AML-193 (cell line): ENCODE measurements at places on chromosomes 7 and 10.

DNA sequence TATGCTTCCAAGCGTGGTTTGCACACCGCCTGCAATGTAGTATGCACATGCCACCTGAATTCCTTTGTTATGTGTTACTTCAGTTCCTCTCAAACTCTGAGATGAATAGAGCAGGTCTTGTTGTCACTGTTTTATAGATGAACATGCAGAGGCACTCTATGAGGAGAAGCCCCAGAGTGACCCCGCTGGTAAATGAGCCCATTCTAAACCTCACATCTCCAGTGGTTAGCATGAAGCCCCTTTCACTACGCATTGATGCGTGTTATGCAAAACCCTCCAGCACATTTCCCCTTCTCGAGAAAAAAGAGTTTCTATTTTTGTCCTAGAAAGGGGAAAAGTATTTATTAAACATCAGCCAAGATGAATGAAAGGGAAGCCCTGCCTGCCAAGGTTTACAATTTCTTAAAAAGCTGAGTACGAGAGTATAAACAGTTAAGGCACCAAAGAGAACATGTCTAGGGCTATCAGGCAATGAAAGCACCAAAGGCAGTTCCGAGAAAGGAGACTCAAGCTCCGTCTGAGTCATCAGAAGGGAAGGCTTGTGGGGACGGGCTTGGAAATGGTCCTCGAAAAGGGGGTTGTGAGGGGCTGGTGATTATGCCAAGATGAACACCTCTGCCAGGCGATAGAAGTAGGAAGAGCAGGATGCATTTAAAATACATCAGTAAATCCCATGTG, 58.7 kb upstream of the PFKP start:
- no peak for DNase-seq

DNA sequence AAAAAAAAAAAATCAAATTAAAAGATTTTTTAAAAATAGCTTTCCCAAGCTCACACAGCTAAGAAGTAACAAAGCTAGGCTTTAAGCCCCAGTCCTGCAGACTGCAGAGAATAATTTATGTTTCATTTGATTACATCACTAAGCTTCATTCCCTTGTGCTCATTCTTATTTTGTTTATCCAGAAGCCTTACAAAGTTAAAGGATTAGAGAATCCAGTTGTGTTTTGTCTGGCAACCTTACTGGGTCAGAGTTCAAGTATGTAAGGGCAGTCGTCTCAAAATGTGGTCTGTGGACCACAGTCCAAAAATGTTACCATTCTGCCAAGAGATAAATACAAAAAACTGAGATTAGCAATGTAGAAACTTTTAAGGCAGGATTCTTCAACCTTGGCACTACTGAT, 32.1 kb upstream of the EZH2 start:
- DNase-seq: no peak

- DNase-seq: no peak
These were observed 22.2 kb downstream of the FAM20C start for GRCh38 chr7:214410-215212.

DNA sequence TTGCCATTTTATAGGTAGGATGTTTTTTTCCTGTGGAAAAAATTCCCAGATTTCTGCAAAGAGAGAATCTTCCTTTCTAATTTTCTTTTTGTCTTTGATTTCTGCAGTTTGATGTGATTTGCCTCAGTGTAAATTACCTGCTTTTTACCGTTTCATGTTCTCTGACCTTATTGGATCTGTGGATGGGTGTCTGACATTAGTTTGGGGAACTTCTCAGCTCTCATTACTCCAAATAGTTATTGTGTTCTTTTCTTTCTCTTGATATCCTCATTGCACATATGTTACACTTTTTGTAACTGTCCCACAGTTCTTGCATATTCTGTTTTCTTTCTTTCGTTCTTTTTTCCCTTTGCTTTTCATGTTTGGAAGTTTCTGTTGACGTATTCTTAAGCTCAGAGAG, 28.5 kb downstream of the NACAD start:
- no peak for DNase-seq

DNA sequence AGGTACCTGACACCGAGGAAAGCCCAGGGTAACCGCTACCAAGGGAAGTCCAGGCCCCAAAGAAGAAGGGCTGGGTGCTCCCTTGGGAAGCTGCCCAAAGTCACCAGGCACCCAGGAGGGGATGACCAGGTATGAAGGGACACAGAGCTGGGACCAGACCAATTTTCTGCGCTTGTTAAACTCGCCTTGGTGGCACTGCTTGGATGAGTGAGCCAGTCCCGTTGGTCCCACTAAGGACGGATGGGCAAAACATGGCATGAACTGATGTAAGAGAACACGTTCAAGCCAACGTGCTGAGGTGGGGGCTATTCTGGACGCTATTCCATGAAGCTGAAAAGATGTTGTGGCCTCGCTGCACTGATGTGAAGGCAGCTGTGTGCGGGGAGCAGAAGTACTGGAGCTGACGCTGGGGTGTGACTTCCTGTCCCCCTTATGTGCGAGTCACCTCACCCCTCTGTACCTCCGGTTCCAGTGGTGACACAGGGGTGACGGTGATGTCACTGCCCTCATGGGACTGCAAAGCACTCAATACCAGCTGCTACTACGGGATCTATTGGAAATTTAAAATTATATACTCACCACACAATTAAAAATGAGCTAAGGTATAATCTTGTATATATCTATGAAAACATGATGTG, 73.6 kb downstream of the COBL start:
- no peak for DNase-seq

- DNase-seq: no peak
These were observed 418.6 kb upstream of the ZMIZ1 start for GRCh38 chr10:78650122-78650521.

- DNase-seq: peak; percentile 70
These were observed 4.0 kb upstream of the CFAP58 start for GRCh38 chr10:104349623-104350126.

GRCh38 chr7:157979636-157980340, 607.8 kb downstream of the PTPRN2 start:
- no peak for DNase-seq

DNA sequence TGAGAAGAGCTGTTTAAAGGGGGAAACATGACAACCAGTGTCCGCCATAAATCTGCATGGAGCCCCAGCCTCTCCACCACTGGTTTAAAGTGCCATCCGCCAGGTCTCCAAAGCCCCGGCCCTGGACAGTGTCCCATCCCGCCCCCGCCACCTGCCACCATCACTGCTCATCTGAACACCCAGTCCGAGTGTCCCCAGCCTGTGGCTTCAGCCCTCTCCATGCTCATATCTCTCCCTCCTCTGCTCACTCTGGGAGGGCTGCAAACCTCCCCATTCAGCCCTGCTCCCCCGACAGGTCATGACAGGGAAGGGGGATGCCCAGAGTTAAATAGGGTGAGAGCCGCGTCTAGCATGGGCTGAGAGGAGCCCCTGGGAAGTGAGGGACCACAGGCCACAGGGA, 266.2 kb downstream of the DNAJB6 start:
- no peak for DNase-seq

- no peak for DNase-seq
These were observed 126.2 kb upstream of the LRRN3 start for GRCh38 chr7:110964775-110965174.

- DNase-seq: no peak
These were observed 141.1 kb downstream of the SPAG6 start for GRCh38 chr10:22486431-22486830.

GRCh38 chr7:138658889-138659288, 42.3 kb downstream of the SVOPL start:
- DNase-seq: no peak

- DNase-seq: no peak
These were observed 32.0 kb downstream of the BET1 start for GRCh38 chr7:93972029-93972725.

DNA sequence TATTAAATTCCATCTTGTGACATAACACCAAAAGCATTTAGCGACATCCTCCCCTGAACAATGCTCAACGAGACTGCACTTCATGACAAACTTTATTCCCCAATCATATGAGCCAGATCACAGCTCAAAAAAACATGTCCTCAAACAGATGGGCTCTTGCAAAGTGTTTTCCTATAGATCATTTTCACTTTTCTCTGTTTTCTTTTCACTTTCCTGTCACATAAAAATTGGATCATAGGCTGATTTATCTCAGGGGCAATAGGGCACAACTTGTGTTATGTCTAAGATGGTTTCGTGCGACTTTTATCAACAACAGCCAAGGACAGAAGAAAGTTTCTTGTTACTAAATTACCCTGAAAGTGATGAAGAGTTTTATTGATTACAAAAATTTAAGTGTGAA, 206.1 kb downstream of the WDR11 start:
- no peak for DNase-seq

- DNase-seq: no peak
These were observed 14.3 kb downstream of the MMS19 start for GRCh38 chr10:97483921-97484320.

DNA sequence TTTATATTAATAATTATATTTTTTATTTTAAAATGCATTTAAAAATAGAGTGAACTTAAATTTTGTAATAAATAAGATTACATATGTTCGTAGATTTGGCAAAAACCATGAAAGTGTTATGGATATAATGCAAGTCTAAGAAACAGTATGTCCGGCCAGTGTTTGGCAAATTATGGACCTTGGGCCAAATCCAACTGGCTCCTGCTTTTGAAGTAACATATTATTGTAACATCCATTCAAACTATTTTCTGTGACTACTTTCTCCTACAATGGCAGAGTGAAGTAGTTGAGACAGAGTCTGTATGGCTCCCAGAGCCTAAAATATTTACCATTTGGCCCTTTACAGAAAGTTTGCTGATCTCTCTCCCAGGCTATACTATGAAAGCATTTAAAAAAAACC, 38.9 kb downstream of the TMEM229A start:
- DNase-seq: no peak

DNA sequence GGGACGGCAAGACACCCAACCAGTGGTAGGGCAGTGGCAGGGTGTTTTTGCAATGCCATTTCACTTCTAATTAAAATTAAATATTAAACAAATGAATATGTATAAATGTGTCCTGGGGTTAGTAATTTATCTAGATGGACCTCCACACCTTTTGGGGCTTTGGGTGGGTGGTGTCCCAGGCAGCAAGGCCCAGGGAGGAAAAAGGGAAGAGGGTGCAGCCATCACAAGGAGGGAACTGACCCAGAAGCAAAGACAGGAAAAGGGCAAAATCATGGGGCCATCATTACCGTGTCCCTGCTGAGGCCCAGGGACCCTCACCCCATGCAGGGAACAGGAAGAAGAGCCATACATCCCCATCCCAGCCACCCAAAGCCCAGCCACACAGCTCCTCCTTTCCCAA, 204.6 kb downstream of the GRID1 start:
- no peak for DNase-seq

- no peak for DNase-seq
These were observed 116.6 kb upstream of the MACROH2A2 start for GRCh38 chr10:69936091-69936490.

- DNase-seq: no peak
These were observed 75.5 kb downstream of the ZNF777 start for GRCh38 chr7:149385195-149385950.

- no peak for DNase-seq
These were observed 22.5 kb downstream of the LRRC4 start for GRCh38 chr7:128008744-128009143.

DNA sequence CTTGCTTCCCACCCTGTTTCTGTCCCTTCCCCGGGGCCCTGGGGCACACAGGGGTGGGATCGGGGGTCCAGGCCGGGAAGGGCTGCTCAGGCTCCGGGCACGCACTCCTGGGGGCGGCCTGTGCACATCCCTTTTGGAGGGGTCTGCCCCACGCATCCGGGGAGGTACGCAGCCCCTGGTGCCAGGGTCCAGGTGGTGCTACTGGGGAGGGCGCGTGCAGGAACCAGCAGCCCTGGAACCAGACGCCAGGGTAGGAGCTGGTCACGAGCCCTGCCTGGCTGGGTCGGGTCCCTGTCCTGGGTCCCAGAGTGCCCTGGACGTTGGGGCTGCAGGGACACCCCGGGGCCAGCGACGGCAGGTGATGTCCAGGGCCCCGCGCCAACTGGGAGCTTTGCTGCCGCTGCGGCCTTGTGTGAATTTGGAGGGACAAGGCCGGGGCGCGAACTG, 53.4 kb downstream of the GLRX3 start:
- DNase-seq: no peak
